CD8-positive, alpha-beta memory T cell (primary cell): ENCODE measurements at places on chromosomes 6 and 20.

DNA sequence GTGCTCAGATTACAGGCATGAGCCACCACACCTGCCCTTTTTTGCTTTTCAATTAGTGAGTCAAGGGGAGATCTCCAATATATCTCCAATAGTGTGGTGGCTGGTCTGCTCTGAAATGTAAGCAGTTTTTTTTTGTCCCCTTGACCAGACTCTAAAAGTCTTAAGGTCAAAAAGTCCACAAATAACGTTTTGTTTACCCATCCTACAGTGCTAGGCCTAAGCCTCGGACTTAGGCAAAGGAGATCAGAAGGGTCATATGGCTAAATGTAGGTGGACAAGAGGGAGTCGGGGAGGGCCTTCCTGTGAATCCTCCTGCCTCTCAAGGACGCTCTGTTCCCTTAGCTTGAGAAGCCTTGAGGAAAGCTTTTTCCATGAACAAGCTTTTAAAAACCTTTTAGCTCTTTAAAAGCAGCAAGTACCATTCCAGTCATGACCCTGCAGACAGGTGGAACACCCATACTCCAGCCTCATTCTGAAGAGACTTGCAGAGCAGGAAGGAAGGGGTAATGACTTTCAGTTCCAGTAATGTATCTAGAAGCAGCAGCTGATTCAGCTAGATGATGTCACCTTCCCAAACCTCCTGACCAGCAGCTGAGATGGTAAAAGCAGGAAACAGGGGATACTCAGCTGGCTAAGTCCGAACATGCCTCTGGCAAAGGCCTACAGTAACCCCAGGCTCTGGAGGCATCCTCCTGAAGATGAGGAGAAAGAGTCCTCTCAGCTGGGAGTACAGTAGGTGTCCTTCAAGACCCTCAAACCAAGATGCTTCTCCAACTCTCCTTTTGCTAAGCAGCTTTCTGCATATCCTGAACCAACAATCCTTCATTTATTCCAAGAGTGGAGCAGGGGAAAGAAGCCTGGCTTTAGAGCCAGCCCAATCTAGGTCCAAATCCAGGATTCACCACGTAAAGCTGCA lies 23.6 kb downstream of the BCL2L1 start:
- H3K27me3 ChIP-seq, result no peaks in the 10 kb centered on the region
- DNase-seq, result no peak
- H3K36me3 ChIP-seq, result peaks cover 7% of the 10 kb centered on the region
- peaks cover 32% of the 10 kb centered on the region for H3K4me1 ChIP-seq
- H3K4me3 ChIP-seq, result no peak overlapping the region

DNA sequence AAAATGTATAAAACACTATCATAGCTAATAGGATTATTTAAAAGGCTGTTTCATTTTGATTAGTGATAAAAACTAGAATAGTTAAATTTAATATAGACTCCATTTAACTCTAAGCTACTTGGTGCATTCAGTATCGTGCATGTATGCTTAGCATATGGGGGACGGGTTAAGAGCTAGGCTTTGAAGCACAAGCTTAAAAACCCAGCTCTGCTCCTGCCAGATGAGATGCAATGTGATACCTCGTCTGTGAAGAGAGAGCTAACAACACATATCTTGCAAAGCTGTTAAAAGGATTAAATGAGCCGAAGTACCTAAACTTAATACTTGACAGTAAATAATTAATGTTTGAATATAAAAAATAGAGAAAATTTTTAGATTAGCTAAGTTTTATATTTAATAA lies 42.2 kb downstream of the DTNBP1 start:
- H3K27me3 ChIP-seq, result no peaks in the 10 kb centered on the region
- H3K27ac ChIP-seq, result peak overlapping the region; percentile 12
- H3K36me3 ChIP-seq, result peaks cover 4% of the 10 kb centered on the region
- no peak overlapping the region for H3K4me3 ChIP-seq

GRCh38 chr20:62635852-62636251 lies 6.5 kb upstream of the SLCO4A1 start:
- no peak overlapping the region for H3K4me3 ChIP-seq
- no peaks in the 10 kb centered on the region for H3K27me3 ChIP-seq
- no peaks in the 10 kb centered on the region for H3K4me1 ChIP-seq
- DNase-seq, result no peak

- no peaks in the 10 kb centered on the region for H3K36me3 ChIP-seq
- no peaks in the 10 kb centered on the region for H3K4me1 ChIP-seq
- H3K27me3 ChIP-seq, result no peaks in the 10 kb centered on the region
- no peak overlapping the region for H3K27ac ChIP-seq
- H3K4me3 ChIP-seq, result no peak overlapping the region
These were observed 143.0 kb downstream of the B3GAT2 start for GRCh38 chr6:70813885-70814284.
